ENCODE measurements at places on chromosomes 16 and 17.

DNA sequence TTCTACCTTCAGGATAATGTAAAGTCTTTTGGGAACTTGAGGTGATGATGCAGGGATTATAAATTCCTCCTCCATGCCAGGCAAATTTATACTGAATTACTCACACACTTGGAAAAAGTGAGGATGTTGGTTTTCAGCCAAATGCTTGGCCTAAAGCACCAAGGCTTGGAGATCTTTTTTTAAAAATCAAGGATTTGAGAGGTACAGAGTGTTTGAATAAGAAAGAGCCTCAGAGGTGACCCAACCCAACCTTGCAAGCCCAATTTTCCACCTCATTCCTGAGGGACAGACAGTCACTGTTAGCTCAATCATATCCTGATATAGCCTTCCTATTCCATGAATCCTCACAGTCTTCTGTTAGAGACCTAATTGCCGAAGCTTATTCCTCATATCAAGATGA lies 14.0 kb downstream of the GRIN2A start:
- no peak overlapping the region for H3K4me3 ChIP-seq
- H3K4me1 ChIP-seq = no peaks in the 10 kb centered on the region
- H3K36me3 ChIP-seq = no peaks in the 10 kb centered on the region
- no peak for DNase-seq
- H3K27ac ChIP-seq = no peak overlapping the region

- no peaks in the 10 kb centered on the region for H3K36me3 ChIP-seq
- no peak for DNase-seq
- H3K27ac ChIP-seq = no peak overlapping the region
- no peaks in the 10 kb centered on the region for H3K4me1 ChIP-seq
- no peaks in the 10 kb centered on the region for H3K27me3 ChIP-seq
These were observed 204.7 kb downstream of the HS3ST4 start for GRCh38 chr16:25896411-25896810.

GRCh38 chr16:26642047-26642664 lies 424.6 kb upstream of the C16orf82 start:
- no peaks in the 10 kb centered on the region for H3K27me3 ChIP-seq
- no peak for DNase-seq
- no peak overlapping the region for H3K27ac ChIP-seq
- no peaks in the 10 kb centered on the region for H3K4me1 ChIP-seq

DNA sequence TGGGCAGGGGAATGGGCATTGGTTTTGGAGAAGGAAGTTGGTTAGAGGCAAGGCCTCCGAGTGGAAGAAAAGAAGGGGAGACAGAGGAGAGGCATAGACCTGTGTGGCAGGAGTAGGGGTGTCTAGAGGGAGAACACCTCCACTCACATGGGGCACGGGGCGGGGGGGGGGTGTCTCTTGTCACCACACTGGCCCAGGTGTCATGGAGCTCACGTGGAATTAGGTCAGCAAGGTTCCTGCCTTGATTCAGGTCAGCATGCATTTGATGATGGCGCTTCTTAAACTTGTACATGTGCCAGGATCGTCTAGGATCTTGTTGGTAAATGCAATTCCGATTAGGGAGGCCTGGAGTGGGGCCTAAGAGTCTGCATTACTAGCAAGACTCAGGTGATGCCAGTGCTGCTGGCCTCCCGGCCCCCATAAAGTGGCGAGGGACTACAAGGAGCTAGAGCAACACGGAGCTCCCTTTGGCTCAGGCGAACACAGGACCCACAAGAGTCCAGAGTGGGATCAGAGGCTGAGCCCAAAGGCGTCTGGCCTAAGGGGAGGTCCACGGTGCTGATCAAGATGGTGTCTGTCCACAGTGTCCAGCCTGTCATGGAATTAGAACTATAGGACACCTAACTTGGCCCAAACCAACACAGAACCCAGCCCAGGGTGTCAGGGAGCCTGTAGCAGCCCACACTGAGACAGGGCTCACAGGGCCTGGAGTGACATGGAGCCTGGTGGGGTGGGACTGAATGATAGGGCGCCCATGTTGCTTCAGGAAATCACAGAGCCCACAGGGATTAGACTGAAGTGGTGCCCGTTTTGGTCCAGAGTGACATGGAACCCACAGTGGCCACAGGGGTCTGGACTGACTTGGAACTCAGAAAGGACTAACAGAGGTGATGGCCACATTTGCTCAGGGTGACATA lies 16.7 kb downstream of the EPOP start:
- H3K36me3 ChIP-seq = no peaks in the 10 kb centered on the region
- no peaks in the 10 kb centered on the region for H3K4me1 ChIP-seq
- no peak overlapping the region for H3K4me3 ChIP-seq
- DNase-seq = no peak
- H3K27ac ChIP-seq = no peak overlapping the region

DNA sequence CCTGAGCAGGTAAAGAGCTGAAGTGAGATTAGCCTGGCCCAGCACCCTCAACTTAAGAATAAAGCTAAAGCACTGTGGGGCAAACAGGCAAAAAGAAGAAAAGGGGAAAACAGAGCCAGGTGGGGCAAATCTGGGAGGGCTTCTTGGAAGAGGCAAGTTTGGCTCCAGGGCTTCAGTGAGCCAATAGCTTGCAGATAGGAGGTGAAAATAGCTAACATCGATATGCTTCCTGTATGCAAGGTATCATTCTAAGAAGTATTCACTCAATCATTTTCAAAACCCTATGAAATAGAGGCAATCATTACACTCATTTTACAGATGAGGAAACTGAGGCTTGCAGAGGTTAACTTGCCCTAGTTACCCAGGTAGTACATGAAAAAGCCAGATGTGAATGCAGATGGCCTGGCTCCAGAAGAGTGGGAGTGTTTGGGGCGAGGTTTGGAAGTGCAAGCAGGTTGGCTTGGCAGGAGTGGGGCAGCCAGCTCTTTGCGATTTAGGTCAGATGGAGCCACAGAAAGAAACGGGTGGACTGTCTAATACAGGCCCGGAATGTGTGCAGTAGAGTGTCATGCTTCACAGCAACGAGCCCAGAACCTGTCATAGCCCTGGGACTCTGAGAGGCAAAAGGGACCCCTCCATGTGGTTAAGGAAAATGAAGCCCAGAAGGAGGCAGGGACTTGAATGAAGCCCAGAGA lies 5.7 kb downstream of the WNT3 start:
- no peak overlapping the region for H3K27ac ChIP-seq
- no peak for DNase-seq
- H3K27me3 ChIP-seq = peaks cover 7% of the 10 kb centered on the region
- no peaks in the 10 kb centered on the region for H3K36me3 ChIP-seq
- peaks cover 7% of the 10 kb centered on the region for H3K4me1 ChIP-seq

- H3K27ac ChIP-seq = no peak overlapping the region
- no peak overlapping the region for H3K4me3 ChIP-seq
These were observed 4.7 kb downstream of the DYNC1LI2 start for GRCh38 chr16:66746682-66747081.

DNA sequence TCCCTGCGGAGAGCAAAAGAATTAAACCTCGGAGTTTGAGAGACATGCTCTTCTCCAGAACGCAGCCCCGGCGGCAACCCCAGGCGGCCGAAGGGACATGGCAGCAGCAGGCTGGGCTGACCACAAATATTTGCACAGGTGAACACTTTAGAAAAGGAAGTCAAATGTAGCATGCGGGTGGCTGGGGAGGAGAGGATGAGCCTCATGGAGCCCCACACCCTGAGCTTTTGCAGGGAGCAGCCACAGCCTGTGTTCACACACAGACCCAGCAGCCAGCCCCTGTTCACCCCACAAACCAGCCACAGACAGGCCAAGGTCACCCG lies 17.8 kb downstream of the HS3ST6 start:
- no peak overlapping the region for H3K27ac ChIP-seq
- peaks cover 7% of the 10 kb centered on the region for H3K4me1 ChIP-seq

- H3K4me3 ChIP-seq = no peak overlapping the region
- no peak overlapping the region for H3K27ac ChIP-seq
- H3K27me3 ChIP-seq = no peaks in the 10 kb centered on the region
- no peak for DNase-seq
These were observed 77.8 kb downstream of the RTN4RL1 start for GRCh38 chr17:1947229-1947742.

DNA sequence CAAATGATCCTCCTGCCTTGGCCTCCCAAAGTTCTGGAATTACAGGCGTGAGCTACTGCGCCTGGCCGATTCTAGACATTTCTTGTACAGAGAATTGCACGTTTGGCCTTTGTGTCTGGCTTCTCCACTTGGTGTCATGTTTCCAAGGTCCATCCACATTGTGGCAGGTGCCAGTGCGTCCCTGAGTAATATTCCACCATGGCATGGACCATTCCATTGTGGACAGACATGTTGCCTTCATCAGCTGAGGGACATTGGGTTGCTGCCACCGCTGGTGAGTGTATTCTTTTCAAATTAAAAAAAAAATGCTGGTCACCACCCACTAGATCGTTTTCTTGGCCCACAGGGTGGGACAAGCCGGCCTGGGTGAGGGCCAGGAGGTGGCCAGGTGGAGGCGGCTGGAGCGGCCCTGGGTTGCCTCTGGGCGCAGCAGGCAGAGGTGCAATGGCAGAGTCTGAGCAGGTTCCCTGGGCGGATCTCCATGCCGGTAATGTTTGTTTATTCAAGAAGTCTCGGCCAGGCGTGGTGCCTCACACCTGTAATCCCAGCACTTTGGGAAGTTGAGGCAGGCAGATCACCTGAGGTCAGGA lies 274.1 kb downstream of the SEC14L1 start:
- peak overlapping the region; percentile 21 for H3K27ac ChIP-seq
- H3K27me3 ChIP-seq = no peaks in the 10 kb centered on the region
- H3K4me3 ChIP-seq = no peak overlapping the region
- no peak for DNase-seq

DNA sequence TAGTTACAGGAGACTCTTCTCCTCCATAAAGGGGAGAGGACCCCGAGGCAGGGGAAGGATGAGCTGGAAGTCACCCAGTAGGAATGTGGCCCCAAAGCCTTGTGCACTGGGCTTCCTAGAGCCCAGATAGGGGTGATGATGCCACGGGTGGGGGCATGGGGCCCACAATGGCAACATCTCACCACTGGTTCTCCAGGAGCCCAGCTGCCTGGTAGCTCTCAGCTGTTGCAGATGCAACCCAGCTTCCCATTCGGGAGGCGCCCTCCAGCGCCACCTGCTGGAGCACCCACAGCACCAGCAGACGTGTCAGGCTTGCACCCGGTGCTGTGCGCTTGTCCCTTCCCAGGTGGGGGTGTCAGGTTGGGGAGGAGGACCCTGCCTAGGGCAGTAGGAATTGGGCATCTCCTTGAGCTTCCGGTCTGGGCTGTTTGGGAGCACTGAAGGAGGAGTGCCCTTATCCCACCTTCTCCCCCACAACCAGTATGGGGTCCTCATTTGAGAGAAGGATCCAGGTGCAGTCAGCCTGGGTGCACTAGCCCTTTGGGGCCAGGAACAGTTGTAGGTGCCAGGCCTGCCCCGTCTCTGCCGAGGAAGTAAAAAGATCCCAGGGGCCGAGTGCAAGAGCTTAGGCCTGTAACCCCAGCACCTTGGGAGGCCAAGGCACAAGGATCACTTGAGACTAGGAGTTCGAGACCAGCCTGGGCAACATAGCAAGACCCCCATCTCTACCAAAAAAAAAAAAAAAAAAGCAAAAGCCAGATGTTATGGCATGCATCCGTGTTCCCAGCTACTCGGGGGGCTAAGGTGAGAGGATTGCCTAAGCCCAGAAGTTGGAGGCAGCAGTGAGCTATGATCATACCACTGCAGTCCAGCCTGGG lies 14.4 kb downstream of the CDIPT start:
- H3K27me3 ChIP-seq = no peaks in the 10 kb centered on the region
- no peak for DNase-seq
- H3K36me3 ChIP-seq = peaks cover 23% of the 10 kb centered on the region
- H3K4me3 ChIP-seq = no peak overlapping the region

DNA sequence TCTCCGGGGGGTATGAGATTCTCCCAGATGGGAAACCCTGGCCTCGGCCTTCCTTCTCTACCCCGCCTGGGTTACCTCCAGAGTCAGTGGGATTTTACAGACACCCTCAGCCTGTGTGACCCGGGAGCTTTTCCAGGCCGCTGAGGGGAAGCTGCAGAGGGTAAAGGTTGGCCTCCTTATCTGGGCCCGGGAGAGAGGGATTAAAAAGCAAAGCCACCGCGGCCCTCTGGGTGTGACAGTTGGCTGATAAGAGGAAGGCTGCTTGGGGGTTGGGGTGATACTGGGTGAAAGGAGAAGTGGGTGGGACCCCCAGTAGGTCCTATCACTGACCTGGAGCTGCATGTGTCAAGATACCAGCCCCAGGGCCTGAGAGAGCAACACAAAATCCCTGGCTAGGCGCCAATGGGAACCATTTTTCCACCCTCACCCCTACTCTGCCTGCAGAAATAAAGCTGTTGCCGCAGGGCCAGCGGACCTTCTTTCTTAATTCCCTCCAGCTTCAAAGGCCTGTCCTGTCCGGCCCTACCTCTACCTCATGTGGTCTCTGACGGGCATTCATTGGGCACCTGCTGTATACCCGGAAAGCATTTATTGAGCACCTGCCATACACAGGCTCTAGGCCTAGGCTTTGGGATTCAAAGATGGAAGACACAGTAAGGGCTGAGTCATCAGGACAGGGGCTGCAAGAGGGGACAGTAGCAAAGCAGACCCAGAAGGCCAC lies 77.6 kb upstream of the GSE1 start:
- no peaks in the 10 kb centered on the region for H3K27me3 ChIP-seq
- H3K27ac ChIP-seq = no peak overlapping the region
- no peaks in the 10 kb centered on the region for H3K4me1 ChIP-seq
- H3K4me3 ChIP-seq = no peak overlapping the region

DNA sequence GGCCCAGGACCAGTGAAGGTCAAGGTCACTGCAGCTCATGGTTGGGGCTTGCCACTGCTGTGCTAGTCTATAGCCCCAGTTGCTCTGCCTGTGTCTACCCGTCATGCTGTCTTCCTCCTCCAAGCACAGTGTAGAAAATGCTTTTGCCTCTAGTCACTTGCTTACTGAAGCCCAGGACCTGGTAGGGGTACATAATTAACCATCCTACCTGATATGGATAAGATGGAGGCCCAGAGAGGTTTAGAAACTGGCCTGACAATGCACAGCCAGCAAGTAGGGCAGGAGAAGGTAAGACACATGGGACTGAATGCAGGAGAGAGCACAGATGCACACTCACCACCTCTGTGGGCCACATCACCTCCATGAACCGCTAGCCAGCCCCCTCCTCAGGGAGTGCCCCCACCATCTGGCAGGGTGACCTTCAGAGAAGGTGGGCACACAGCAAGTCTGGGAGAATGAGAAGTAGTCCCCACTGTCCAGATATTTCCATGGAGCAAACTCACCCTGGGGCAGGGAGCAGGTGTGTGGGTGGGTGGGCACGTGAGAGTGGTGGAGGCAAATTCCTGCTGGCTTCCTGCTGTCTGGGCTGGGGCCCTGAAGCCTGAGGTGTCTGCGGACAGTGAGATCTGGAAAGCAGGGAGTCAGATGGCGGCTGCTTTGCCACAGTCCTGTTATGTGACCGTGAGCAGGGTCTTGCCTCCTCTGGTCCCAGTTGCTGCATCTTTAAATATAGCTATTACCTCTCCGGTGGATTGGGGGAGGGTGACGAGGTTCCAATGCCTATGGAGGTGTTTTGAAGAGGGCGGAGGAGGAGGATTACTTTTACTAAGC lies 1.0 kb downstream of the CX3CL1 start:
- H3K4me3 ChIP-seq = no peak overlapping the region
- no peak for DNase-seq
- no peaks in the 10 kb centered on the region for H3K27me3 ChIP-seq
